Kidney tubule cell (primary cell): ENCODE measurements at places on chromosomes 6 and 20.

DNA sequence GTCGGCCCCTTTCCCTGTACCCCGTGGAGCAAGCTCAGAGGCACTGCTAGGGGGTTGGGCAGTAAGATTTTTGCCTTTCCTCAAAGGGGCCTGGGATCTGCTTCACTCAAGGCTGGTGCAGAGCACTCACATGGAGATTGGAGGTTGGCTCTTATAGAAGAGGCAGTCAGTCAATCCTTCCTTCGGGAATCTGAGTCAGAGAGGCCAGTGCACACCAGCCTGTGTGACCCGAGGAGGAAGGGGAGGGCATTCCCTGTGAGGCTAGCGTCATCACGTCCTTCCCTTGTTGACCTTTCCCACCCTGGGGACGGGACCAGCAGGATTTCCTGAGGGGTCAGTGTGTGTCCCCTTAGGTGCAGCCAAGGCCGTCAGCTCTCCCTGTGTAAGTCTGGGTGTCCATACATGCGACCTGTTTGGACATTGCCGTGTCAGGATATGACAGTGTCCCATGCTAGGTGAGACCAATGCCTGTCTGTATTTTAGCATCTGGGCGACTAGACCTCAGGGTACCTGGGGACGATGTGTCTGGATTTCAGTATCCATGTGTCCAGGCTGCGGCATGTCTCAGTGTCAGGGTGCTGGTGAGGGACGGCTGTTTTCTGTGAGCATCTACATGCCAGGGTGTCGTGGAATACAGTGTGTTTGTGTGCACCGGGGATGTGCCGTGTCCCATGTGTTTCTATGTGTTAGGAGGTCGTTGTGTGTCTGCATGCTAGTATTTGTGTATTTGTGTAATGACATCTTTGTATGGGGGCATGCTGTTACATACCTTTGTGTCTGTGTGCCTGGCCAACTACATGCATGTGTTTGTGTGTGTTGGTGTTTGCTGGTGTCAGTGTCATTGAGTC, 2.8 kb upstream of the ZNF512B start:
- DNase-seq, result no peak

- DNase-seq, result peak; percentile 5
Measured at GRCh38 chr6:135006386-135006914, 48.2 kb downstream of the HBS1L start.

DNA sequence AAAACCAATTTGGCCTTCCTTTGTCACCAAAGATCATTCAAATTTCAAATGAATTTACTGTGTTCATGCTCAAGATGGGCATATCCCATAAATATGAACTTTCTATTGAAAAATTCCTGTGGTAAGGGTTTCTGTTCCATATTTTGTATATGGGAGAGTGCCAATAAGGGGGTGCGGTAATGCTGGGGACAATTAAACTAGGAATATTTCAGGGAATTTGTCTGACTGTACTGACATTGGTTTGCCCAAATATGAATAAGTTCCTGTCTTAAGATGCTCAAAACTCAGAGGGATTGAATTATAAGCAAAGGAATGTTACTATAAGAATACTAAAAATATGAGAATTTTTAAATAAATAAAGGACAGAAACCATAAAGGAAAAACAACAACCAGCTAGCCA, 553.0 kb upstream of the MARCKS start:
- no peak for DNase-seq

DNA sequence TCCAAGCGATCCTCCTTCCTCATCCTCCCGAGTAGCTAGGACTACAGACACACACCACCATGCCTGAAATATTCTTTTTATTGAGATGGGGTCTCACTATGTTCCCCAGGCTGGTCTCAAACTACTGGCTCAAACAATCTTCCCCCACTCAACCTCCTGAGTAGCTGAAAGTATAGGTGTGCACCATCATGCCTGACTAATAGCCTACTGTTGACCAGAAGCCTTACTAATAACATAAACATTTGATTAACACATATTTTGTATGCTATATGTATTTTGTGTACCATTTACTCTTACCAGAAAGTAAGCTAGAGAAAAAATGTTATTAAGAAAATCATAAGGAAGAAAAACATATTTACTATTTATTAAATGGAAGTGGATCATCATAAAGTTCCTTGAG, 11.9 kb upstream of the WFDC10A start:
- no peak for DNase-seq

DNA sequence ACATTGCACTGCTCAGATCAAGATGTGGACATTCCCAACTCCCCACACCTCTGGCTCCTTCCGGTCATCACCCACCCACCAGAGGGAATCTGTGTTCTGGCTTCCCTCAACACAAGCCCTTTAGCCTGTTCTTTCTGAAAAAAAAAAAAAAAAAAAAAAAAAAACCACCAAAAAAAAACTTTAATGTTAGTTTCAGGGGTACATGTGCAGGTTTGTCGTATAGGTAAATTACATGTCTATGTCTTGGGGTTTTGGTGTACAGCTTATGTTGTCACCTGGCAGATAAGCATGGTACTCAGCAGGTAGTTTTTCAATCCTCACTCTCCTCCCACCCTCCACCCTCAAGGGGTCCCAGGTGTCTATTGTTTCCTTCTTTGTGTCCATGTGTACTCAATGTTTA, 135.8 kb upstream of the FOXA2 start:
- no peak for DNase-seq

DNA sequence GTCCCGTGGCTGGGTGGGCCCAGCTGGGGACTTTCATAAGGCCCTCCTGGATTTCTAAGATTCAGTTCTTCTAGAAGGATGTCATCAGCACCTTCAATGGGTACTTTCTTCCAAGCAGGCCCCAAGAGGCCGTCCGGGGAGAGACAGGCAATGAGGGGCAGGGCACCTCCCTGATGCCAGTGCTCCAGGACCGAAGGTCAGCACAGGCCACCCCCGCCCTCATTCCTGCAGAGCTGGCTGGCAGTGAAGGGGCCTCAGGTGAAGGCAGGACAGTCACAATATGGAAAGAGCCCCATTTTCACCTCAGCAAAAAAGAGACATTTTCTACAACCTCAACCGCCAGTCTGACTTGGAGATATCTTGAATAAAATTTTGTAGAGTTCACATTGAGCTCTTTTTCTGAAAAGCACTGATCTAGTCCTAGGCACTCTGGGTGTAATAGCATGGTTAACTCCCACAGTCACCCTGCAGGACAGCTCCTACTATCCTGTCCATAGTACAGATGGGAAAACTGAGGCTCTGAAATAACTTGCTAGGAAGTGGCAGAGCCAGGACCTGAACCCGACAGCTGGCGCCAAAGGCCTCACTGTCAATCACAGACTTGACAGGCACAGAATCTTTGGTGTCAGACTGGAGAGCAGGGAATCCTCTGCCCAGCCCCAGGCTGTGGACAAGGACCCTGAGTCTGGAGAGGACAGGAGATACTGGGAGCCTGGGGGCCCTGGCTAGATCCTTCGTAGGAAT, 50.3 kb downstream of the RRBP1 start:
- no peak for DNase-seq

DNA sequence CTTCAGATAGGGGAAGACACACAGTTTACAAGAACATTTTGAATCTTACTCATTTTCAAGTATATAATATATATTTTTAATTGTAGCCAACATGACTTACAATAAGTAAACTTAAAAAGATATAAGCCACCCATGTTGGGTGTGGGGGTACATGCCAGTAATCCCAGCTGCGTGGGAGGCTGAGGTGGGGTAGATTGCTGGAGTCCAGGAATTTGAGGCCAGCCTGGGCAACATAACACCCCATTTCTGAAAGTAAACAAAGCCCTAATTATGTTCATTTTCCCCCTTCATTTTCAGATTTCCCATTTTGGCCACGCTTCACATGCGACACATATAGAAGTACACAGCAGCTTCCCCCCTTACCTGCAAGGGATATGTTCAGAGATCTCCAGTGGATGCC, 30.5 kb downstream of the SERPINB6 start:
- no peak for DNase-seq

- no peak for DNase-seq
Measured at GRCh38 chr20:36526521-36527011, 14.8 kb upstream of the MYL9 start.

- DNase-seq, result peak; percentile 21
Measured at GRCh38 chr6:158629367-158630221, 14.9 kb downstream of the DYNLT1 start.

- peak; percentile 76 for DNase-seq
Measured at GRCh38 chr6:75931011-75931680, 141.3 kb downstream of the IMPG1 start.

- peak; percentile 30 for DNase-seq
Measured at GRCh38 chr6:13454286-13455221, 32.8 kb downstream of the GFOD1 start.

GRCh38 chr6:9933677-9934076, 481.2 kb downstream of the TFAP2A start:
- DNase-seq, result no peak

DNA sequence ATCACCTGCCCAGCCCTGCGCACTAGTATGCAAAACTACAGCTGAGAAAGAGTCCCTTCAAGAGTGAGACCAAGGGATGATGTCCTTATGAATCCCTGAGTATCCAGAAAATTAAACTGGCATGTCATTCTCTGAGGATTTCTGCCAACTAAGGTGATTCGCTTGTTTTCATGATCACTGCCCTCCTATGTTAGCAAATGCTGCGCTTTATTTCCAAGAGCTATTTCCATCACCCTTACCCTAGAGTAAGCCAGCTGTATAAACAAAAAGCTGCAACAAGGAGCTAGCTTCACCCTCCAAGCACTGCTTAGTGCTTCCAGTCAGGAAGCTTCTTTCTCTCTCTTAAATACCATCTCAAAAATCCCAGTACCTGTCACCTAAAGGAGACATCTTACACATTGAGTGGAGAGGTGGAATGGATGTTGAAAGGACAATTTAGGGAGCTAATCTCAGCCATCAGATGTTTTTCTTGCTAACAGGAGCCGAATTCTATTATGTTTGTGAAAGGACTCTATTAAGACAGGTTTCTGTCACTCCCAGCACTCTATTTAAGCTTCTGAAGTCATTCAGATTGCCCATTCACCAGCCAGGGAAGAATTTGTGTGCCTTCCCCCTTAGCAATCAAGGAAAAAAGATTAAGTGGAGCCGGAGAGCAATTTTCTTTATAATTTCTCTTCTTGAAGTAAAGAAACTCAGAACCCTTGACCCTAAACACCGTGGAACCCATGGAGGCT, 322.2 kb downstream of the NRN1 start:
- DNase-seq, result no peak

DNA sequence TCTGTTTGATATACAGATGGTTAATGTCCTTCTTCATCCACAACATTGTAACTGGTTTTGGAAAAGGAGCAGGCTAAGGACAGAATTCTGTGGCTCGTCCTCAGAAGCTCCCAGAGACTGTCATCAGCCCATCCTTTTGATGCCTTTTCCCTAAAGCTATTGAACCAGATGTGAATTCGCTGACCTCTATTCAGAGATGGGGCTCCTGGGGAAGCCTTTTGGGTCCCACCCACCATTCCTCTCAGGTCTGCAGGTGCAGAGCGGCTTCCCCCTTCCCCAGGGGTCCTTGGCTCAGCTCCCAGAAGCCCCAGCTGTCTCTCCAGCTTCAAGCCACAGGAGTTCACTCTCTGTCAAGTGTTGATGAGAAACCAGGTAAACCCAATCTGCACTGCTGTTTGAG, 191.7 kb downstream of the SMOC2 start:
- DNase-seq, result no peak

- no peak for DNase-seq
Measured at GRCh38 chr20:4046926-4047325, 31.6 kb upstream of the RNF24 start.

GRCh38 chr20:42024653-42025052, 406.5 kb upstream of the CHD6 start:
- DNase-seq, result no peak

DNA sequence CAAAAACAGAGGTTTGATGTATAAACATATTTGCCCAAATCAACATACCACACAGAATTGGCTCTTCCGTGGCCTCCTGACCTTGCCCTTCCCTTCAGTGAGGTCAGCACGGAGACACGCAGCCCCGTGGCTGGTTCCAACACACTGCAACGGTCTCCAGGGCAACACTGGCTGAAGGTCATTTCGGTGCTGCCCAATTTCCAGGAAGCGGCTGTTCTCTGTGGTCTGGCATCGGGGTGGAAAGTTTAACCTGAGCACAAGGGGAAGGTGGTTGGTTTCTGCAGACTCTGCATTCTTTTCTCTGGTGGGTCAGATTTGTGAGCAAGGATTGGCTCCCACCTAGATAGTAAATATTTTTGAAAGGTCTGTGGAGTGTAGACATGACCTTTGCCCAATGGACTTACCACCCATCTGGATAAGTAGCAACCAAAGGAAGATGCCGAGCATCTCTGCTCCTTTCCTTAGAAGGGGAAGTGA, 177.6 kb upstream of the PHACTR1 start:
- peak; percentile 89 for DNase-seq

DNA sequence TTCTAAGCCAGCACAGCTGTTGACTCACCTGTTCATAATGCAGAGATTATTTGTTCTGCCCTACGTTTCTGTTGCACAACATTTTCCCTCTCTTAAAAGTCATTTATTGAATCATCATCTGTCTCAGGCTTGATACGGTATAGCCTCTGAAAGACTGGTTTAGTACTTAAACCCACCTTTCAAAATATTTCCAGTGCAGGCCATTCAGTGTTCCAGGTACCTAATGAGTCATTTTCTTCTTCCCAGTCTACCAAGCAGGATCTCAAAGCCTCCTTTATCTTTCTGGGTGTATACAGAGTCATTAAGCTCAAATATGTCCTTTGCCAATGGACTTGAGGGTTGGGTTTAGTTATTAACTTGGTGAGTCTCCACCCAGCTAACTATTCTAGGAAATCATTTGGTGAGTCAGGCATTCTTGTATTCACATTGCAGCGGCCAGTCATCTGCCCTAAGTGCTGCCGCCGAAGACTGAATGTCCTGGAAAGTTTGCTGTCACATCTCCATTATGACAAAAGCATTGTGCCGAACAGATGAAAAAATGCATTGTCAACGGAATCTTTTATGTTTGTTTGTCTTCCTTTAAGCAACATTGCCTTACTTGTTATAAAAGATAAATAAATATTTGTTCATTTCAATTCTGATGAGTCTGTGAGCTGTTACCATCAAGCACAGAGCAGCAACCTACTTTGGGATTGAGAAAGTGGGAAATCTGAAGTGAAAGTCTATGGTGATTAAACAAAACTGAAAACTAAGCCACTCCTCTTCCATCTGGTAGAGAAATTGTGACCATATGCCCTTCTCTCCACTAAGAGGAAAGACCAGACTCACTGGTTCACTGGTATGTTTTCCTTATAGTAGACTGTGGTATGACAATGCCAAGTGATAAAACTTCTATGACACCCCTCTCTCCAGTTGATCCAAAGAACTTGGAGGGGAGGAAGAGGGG, 14.3 kb upstream of the FAM135A start:
- peak; percentile 100 for DNase-seq

- peak; percentile 49 for DNase-seq
Measured at GRCh38 chr6:73308712-73309534, 45.2 kb downstream of the DPPA5 start.

GRCh38 chr6:39801456-39802251, 9.5 kb downstream of the DAAM2 start:
- DNase-seq, result no peak

DNA sequence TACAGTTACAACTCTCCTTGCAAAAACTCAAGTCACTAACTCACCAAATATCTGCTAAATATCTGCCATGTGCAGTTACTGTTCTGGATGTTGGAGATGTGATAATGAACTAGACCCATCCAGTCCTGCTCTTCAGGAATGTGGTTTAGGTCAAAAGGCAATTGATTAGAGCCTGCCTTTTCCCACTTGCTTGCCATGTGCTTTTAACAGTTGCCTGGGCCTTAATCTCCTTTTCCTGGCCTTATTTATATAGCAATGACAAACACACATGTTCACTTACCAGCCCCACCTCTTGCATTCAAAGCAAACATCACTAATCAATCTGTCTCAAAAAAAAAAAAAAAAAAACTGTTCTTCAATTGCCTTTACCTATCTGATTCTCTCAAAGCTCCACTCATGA, 199.2 kb downstream of the ZNF217 start:
- DNase-seq, result no peak

- peak; percentile 90 for DNase-seq
Measured at GRCh38 chr20:7841291-7841970, 98.8 kb downstream of the HAO1 start.
